ENCODE measurements at places on chromosomes 4 and X.
A peak's percentile ranks its signal among the peaks of the same experiment; 100 is the strongest.

DNA sequence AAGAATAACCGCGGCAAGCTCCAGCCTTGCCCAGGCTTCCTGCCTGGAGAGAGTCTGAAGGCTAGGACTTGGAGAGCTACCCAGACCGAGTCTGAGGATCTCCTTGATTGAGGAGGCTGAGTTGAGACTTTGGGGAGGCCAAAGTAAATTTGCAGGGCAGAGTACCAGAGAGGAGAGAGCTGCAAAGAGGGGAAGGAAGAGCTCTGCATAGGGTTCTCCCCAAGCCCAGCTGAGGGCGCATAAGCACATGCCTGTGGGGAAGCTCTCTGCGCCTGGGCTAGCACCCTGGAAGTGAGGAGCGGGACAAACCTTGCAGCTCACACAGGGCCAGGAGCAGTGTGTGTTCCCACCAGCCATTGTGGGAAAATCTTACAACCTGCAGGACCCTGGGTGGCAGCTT, 56.1 kb downstream of the FAM193A start:
- DNase-seq: no peak

- peak; percentile 75 for DNase-seq
Measured at GRCh38 chr4:23234716-23235115, 542.0 kb downstream of the GBA3 start.

DNA sequence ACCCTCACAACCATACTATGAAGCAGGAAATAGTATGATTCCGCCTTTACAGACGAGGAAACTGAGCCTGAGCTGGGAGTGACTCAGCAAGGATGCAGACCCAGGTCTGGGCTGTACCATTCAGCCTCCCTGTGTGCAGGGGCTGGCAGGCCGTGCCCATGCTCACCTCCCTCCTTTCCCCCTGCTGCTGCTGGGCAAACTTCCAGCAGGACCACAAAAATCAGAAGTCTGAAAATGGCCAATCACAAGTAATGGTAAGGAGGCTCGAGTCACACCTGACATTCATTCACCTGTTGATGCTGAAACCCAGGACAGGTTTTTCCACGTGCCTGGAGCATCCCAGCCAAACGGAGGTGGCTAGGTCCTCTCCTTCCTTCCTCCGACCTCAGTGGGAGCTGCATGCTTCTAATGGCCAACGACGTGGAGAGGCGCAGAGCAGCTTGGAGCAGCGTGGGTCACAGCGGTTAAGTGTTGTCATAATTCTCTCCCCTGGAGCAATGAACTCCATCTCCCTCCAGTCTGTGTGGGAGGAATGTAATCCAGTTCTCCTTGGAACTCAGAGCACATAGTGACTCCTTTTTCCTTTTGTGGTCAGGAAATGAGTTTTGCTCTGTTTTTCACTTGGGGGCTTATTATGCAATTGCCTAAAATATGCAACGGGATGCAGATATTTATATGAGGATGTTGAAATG, 371.7 kb downstream of the BCOR start:
- DNase-seq: peak; percentile 77

DNA sequence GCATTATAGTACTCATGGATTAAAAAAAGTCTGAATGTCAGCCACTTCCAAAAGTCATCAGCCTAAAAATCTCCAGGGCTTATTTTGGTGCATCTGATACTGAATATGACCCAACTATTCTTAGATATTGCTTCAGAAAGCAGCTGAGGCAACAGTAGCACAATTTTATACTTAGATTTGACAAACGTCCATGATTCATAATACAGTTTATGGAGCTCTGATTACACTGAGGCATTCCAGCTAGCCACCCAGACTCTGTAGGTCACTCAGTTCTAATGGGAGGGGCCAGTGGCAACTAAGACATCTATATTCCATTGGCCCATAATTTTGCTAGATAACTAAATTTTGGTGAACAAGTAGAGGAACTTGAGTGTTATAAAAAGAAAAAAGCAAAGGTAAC, 10.3 kb downstream of the SPATA4 start:
- DNase-seq: peak; percentile 70

Data from MCF 10A (cell line).